ENCODE measurements at places on chromosomes 12 and 14. TPM values are rescaled to one million over a fixed set of nuclear protein-coding genes. Genes with fewer than 3 reads are reported as not detected.

Gene POLE2
- 0.98 TPM for total RNA-seq

Gene DIO3
- total RNA-seq, result 0.67 TPM

Gene AQP2
- not detected for total RNA-seq

Gene HOXC13
- not detected for total RNA-seq

DNA sequence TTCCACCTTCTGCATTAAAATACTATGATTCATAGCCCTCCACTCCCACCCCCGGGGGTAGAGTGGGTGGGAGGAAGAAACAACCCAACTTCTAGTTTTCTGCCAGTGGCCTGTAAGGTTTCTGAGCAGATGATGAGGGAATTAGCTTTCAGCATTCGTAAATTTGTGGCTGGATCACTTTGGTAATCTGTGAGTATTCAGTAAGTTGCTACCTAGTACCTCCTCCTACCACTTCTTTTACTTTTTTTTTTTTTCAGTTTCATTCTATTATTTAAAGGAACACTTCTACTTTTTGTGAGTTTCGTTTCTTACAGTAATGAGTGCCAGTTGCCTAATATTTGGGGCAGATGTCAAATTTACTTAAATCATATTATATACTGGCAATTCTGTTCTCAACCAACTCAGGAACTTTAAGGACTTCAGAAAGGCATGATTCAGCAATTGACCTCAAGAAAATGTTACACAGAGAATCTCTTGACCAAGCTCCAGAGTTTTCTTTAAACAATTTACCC is 42.4 kb upstream of the EMP1 start:
- peak overlapping the region; percentile 38 for H3K27ac ChIP-seq
- H3K4me1 ChIP-seq, result peaks cover 11% of the 10 kb centered on the region
- H3K27me3 ChIP-seq, result no peaks in the 10 kb centered on the region

DNA sequence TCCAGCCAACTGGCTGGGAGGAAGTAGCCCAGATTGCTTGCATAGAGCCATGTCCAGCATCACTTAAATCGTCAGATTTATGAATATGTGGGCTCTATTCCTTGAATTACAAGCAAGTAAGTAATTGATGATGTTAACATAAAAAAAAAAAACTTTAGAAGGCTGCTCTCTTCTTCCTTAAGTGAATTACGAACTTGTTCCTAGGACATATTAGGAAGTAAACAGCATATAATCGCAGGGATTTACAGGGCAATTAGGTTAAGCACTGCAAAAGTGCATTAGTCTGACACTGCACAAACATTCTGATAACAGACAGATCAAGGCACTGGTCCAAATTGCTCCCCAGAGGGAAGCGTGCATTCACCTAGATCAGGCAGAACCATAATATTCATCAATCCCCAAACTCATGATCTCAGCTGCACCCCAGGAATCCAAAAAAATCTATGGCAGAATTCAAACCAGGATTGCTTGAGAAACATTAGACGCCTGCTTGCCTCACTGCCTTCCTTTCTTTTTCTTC is 293.2 kb downstream of the TMEM132D start:
- H3K36me3 ChIP-seq, result no peaks in the 10 kb centered on the region
- no peaks in the 10 kb centered on the region for H3K27me3 ChIP-seq
- DNase-seq, result no peak
- no peaks in the 10 kb centered on the region for H3K4me1 ChIP-seq

GRCh38 chr12:64819816-64820402 is 4.5 kb upstream of the TBC1D30 start:
- no peak overlapping the region for H3K27ac ChIP-seq
- peaks cover 13% of the 10 kb centered on the region for H3K27me3 ChIP-seq
- peaks cover 10% of the 10 kb centered on the region for H3K4me1 ChIP-seq

DNA sequence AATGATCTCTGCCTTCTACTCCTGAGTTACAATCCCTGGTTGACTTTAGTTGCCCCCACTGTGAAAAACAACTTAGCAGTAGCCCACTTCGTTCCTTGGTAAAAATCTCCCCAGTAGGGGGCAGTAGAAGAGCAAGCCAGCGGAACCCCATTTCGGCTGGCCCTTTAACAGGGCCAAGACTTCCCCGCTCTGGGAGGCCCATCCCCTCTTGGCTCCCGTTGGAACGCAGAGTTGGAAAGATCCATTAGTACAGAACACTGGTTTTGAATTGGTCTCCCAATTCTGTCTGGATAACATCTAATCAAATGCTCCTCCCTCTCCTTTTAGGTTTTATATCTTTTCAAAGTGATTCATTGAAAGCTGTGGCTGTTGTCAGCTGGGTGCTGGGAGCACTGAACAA is 1133.3 kb downstream of the BCL11B start:
- no peak overlapping the region for H3K27ac ChIP-seq
- H3K4me3 ChIP-seq, result no peak overlapping the region
- no peak for DNase-seq

GRCh38 chr14:77612011-77612620 is 4.3 kb downstream of the SPTLC2 start:
- peaks cover 22% of the 10 kb centered on the region for H3K4me1 ChIP-seq
- no peak for DNase-seq
- no peaks in the 10 kb centered on the region for H3K27me3 ChIP-seq
- H3K4me3 ChIP-seq, result no peak overlapping the region
- H3K36me3 ChIP-seq, result no peaks in the 10 kb centered on the region
- H3K27ac ChIP-seq, result no peak overlapping the region

DNA sequence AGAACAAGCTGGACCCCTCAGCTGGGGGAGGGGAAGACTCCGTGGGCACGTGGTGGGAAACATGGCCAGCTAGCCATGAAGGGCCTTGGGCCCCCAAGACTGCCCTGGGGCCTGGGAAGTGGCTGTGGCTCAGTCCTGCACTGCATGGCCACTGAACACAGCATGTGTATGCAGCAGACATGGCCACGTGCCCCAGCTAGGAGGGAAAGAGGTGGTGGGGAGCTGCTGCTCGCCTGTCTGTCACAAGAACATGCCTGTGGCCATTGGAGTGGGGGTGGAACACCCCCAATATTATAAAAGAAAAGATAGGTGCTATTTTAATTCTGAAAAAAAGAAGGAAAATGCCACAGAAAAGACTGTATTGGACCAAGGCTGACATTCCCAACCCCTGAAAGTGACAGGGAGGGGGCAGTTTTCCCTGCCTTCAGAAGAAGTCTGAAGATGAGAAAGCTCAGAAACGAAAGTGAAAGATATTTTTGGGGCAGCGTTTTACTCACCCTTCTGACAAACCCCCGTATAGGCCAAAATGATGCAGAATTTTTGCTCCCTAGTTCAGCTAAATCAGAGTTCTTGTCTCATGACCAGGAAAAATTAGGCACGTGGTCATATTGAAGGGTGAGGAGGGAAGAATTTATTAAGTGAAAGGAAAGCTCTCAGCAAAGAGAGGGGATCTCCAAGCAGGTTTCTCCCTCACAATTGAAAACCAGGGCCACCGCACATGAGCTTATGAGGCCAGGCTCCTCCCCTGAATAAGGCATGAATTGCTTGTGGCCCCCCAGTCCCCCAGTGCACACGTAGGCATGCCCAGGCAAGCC is 35.2 kb upstream of the PCNX1 start:
- H3K27me3 ChIP-seq, result no peaks in the 10 kb centered on the region
- no peaks in the 10 kb centered on the region for H3K4me1 ChIP-seq
- peak overlapping the region; percentile 2 for H3K4me3 ChIP-seq
- no peak for DNase-seq
- no peak overlapping the region for H3K27ac ChIP-seq

DNA sequence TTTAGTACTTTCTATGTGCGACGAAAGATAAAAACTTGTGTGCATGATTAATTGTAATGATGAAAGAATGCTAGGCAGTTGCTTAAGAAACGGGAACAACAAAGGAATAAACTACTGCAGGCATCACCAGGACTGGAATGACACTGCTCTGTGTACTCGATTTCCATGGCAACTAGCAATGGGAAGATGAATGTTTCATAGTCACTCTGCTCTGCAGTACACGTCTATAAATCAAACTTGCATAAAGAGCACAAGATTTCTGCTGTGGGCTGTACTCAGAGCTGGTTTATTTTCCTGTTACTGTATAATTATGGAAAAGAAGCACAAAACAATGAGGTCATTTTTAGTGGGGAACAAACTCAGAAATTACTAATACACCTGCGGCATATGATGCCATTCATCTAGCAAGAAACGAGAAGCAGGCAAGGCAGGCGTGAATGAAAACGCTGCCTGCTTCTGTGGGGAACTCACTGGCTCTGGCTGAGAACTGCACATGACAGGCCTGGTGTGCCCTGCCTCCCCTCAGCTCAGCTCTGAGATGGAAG is 41.8 kb downstream of the EFCAB11 start:
- no peak for DNase-seq
- no peaks in the 10 kb centered on the region for H3K27me3 ChIP-seq
- H3K4me3 ChIP-seq, result no peak overlapping the region
- H3K4me1 ChIP-seq, result no peaks in the 10 kb centered on the region
- no peaks in the 10 kb centered on the region for H3K36me3 ChIP-seq

- peaks cover 12% of the 10 kb centered on the region for H3K4me1 ChIP-seq
- H3K27ac ChIP-seq, result no peak overlapping the region
- peaks cover 5% of the 10 kb centered on the region for H3K36me3 ChIP-seq
- H3K4me3 ChIP-seq, result no peak overlapping the region
- H3K27me3 ChIP-seq, result no peaks in the 10 kb centered on the region
These were observed 2.1 kb upstream of the IL23A start for GRCh38 chr12:56336361-56337167.

DNA sequence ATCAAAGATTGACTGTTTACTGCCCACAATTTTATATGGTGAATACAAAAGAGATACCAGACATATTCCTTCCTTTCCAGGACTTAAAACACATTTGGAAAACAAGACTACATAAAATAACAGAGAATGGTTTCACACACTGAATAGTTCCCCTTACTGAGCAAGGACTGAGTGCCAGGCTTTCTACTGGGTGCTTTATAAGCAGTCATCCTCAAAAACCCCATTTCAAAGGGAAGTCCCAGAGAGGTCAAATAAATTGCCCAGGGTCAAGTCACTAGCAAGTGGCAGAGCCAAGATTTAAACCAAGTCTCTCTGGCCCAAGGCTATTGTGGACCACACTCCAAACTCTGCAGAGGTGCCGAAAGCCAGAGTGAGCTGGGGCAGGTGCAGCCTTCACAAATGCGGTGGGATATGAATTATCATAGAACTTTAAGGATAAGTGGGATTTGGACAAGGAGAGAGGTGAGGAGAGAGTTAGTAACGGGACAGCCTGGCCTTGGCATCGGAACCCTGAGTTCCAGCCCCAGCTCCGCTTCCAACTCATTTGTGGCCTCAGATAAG is 9.1 kb upstream of the RPAP3 start:
- no peak overlapping the region for H3K4me3 ChIP-seq
- H3K36me3 ChIP-seq, result no peaks in the 10 kb centered on the region
- peaks cover 36% of the 10 kb centered on the region for H3K4me1 ChIP-seq
- no peak for DNase-seq

Measured in upper lobe of right lung (tissue), 1 donor.